ENCODE measurements at places on chromosomes 16 and 17.

GRCh38 chr17:61161615-61162134 lies 238.0 kb upstream of the TBX2 start:
- no peak for DNase-seq

DNA sequence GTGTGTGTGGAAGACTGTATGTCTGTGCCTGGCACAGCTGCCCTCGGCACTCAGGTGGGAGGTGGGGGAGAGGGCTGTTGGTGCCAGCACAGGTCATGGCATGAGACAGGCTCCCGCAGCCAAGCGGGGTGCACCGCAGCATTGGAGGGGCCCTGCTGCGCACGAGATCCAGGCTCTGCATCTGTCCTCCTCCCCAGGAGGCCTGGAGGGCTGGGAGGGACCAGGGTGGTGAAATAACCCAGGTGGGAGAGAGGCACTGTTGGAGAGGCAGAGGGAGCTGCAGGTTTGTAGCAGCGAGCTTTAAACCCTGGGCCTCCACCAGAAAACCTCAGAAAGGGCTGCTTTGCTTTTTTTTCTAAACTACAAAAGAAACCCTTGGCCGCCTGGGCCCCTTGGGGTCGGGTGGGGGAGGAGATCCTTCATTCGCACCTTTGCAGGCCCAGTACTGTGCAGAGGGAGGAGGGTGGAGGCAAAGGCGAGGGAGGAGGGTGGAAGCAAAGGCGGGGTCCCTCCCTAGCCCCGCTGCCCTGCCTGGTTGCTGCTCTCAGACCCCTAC lies 241.7 kb downstream of the SEC14L1 start:
- DNase-seq = no peak

- no peak for DNase-seq
These were observed 27.9 kb upstream of the HSBP1 start for GRCh38 chr16:83779886-83780285.

DNA sequence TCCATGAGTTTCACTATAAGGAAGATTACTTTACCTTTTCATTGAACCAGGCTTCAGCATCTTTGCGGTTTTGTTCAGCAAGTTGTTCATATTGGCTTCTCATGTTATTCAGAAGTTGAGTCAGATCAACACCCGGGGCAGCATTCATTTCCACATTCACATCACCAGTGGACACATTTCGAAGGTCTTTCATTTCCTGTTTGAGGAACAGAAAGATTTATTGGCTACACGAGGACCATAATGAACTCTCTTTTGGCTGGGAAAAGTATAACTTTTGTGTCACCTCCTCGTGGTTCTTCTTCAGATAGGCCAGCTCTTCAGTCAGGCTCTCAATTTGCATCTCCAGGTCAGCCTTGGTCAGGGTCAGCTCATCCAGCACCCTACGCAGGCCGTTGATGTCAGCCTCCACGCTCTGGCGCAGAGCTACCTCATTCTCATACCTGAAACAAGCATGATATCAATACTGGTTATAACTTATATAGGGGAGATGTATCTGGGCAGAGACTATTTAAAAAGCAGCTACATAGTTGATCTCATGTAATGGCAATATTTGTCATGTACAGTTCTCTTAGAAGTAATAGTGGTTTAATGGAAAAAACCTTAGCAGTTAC lies 2.1 kb downstream of the KRT10 start:
- no peak for DNase-seq

- no peak for DNase-seq
These were observed 11.4 kb downstream of the KRABD2 start for GRCh38 chr17:8365143-8365542.

DNA sequence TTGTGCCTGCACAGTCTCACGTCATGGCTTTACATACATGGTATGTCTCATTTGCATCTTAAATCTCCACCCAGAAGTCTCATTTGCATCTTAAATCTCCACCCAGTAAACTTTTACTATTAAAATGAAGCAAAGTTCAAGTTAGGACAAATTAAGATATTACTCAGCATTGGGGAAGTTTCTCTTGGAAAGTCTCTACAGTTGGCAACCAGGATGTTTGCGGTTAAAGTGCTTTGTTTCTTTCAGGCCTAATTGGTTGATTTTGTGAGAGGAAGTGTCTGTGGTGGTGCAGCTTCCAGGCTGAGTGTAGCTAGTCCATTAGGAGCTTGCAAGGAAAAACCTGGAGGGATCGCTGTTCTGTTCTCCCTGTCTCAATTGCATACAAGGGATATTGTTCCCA lies 1373.3 kb upstream of the GOT2 start:
- DNase-seq = no peak

DNA sequence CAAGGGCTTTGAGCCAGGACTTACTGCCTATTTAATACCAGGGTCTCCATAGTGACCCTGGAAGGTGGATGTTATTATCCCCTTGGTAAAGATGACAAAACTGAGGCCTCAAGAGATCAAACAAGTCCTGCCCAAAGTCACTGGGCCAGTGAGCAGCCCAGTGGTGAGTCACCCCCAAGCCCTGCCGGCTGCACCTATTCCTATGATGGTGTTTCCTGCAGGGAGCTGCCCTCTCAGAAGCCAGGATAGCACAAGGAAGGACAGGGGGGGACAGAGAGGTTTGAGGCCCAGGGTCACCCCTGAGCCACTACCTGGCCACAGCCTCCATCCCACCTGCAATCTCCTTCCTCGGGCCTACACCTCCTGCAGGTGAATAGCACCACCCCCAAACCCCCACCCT lies 90.9 kb downstream of the SDK2 start:
- DNase-seq = no peak

GRCh38 chr17:63361182-63361581 lies 84.9 kb downstream of the CYB561 start:
- no peak for DNase-seq

DNA sequence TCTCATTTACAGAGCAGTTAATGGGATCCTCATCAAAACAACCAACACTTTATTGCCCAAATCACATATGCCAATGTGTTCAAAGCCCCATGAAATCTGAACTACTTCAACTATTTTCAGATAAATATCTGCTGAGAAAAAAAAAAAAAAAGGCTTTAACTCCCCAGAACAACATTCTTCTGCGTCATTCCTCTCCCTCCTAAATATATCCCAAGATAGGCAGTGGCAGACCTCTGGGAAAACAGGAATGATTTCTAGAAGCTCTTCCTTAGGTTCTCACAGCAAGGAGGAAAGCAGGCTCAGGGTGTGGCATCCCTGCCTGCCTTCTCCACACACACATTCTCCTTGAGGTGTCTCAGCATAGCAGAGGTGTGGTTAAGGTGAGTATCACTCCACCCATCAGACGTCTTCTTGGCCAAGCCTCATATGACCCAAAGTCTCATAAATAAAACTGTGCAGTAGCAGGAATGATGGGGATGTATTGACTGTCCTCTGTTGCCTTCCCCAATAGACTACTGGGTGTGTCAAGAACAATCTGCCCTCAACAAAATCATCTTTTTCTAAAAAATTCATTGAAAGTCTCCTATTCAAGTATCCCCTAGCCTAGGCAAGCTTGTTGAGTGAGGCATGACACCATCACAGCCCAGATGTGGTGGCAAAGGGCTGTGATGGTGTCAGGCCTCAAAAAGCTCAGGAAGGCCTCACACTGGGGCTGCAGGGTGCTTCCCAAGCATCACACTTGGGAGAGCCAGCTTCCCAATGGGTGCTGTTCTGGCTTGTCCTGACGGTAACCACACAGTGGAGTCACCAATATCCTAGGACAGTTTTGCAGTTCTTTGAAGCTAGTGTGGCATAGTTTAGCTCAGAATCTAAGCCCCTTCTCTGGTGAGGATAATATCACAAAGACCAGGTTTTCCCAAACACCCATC lies 135.4 kb upstream of the SOX9 start:
- DNase-seq = no peak

GRCh38 chr16:4309833-4310266 lies 6.0 kb upstream of the GLIS2 start:
- DNase-seq = peak; percentile 36

GRCh38 chr17:3009411-3009920 lies 53.9 kb downstream of the OR1D5 start:
- DNase-seq = no peak

DNA sequence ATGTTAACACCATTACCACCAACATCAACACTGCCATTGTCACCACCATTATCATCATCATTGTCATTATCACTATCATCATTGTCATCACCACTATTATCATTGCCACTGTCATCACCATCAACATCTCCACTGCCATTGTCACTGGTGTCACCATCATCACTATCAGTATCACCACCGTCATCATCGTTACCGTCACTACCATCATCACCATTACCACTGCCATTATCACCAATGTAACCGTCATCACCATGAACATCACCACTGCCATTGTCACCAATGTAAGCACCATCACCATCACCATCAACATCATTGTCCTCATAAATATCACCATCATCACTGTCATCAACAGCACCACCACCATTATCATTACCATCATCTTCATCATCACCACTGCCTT lies 633.2 kb upstream of the EEF2KMT start:
- no peak for DNase-seq

GRCh38 chr17:44092051-44092450 lies 21.5 kb downstream of the G6PC3 start:
- DNase-seq = no peak

- no peak for DNase-seq
These were observed 43.2 kb downstream of the SOCS1 start for GRCh38 chr16:11212798-11213196.

- DNase-seq = no peak
These were observed 17.1 kb downstream of the ZNF213 start for GRCh38 chr16:3152027-3152276.

GRCh38 chr16:88008840-88009239 lies 57.6 kb downstream of the BANP start:
- DNase-seq = no peak
